Urinary bladder (tissue), 4 donors: ENCODE measurements at places on chromosomes 5 and 9.

DNA sequence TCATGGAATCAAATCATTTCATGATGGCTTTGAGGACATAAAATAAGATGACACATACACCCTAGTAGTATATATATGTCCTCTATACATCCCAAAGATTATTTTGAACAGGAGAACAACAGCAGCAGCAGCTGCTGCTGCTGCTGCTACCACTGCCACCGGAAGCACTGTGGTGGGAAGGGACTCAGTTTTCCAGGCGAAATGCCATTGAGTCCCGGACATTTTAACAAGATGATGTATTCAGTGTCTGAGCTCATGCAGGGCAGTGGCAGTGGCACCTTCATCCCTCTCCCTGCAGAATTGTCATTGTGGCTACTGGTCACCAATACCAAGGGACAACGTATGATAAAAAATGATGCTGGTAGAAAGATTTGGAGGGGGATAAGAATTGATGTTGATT is 151.3 kb downstream of the CHSY3 start:
- no peak for DNase-seq

- no peak for DNase-seq
These were observed 174.8 kb downstream of the SLF1 start for GRCh38 chr5:94793113-94793815.

- DNase-seq: no peak
These were observed 118.4 kb downstream of the GDNF start for GRCh38 chr5:37721447-37721871.

DNA sequence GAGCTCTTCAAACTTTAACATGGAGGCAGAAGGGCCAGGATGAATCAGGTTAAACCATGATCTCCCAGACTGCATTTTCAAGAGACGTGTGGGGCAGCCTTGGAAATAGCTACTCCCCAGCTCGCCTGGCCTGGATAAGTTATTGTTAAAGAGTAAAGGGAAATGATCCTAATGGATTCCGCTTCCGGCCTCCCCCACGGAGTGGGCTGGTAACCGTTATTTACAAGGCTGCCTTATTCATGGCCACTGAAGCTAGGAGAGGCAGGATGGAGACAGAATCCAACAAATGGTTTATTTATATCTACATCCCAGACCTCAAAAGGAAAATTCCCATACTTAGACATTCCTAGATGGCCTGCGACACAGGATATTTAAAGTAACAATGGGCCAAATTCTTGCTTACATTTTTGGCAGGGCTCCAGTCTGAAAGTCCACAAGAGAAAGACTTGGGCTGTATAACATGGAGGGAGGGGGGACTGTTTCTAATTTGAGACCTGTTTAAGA is 27.9 kb downstream of the SPRY4 start:
- no peak for DNase-seq

DNA sequence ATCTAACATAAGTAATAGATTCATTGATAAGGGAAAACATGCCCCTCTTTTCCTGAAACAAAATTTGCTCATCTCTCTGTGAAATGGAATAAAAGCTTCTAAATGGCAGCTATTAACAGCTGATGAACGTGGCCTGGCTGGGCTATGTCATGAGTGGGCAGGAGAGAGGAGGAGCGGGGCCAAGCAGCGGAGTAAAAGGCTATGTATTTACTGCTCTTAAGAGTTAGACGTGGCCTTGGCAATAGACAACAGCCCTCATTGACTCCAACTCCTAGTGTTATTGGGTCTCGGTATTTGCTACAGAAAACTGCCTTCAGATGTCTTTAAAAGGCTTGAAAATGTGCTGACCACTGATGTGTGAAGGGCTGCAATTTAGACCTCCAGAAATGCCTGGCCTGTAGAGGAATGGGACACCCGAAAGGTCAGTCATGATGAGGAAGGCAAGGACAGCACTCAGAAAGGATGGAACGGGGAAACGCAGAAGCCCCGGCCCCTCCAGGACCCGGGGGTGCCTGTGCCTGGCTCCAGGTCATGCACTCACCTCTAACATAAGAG is 116.8 kb downstream of the PDZD2 start:
- no peak for DNase-seq

DNA sequence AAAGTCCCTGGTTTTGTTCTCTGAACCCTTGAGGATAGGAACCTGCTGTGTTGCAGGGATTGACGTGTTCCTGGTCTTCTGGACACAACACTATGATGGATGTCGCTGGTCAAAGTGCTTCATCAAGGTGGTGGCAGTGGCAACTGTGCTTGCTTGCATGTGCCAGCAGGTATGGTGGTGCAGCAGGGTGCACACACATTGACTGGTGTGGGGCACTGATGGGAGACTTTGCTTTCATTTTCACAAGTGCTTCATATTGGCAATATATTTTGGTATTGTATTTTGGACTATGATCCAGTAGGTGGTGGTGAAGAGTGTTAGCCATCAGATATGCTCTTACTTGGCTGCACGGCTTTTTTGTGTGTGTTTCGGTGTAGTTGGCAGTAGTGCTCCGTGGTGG is 479.8 kb upstream of the CTNND2 start:
- DNase-seq: no peak

DNA sequence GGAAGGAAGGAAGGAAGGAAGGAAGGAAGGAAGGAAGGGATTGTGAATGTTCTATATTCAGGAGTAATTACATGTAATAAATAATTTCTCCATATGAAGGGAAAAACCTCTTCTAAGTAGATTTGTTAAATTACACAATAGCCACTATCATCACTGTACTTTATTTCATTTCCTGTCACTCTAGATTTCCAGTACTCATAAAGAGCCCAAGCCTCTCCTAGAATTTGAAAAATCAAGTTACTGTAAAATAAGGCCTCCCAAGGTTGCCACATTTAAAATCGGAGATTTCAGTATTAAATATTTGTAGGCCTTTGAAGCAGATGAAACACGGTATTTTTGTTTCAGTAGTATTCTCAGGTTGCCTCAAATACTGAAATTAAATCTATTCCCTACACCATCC is 499.0 kb downstream of the CDH10 start:
- DNase-seq: no peak

DNA sequence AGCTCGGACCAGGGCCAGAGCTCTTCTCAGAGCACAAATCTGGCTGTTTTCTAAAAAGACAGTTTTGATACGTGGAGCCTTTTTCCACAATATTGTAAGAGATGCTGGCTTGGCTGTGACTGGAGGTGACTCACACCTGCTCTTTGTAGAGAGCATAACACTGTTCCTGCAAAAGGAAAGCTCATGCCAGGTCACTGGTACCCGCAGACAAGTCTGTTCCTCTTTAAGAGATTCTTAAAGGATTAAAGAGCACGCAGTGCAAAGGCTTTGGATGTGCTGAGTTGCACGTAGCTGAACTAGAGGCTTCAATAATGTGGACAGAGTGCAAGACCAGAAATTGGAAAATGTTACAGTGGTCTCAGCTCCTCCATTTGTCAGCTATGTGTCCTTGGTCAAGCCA is 19.0 kb downstream of the ACTL7B start:
- DNase-seq: no peak

DNA sequence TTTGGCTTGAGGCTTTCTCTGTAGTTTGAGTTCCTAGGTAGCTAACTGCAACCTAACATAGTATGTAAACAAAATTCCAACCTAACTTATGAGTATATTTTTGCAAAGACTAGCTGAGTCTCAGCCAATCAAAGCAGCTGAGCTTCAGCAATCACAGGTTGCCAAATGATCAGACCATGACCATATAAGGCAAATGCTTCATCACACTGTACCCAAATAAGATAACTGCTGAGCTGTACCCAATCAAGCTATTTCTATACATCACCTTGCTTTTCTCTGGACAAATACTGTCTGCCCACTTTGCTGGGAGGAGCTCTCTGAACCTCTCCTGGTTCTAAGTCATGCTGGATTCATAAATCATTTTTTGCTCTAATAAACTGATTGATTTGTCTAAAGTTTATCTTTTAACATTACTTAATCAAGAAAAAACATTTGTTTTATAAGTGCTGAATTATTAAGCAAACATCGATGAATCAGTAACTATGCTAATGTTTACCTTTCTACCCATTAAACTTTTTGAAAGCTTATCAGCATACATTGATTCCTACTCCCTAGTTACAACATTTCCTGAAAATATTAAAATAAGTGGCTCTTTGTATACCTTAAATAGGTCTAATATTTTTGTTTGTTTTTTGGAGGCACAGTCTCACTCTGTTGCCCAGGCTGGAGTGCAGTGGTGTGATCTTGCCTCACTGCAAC is 129.7 kb upstream of the PCA3 start:
- no peak for DNase-seq

GRCh38 chr5:5979377-5979760 is 399.0 kb downstream of the MED10 start:
- DNase-seq: peak; percentile 2

DNA sequence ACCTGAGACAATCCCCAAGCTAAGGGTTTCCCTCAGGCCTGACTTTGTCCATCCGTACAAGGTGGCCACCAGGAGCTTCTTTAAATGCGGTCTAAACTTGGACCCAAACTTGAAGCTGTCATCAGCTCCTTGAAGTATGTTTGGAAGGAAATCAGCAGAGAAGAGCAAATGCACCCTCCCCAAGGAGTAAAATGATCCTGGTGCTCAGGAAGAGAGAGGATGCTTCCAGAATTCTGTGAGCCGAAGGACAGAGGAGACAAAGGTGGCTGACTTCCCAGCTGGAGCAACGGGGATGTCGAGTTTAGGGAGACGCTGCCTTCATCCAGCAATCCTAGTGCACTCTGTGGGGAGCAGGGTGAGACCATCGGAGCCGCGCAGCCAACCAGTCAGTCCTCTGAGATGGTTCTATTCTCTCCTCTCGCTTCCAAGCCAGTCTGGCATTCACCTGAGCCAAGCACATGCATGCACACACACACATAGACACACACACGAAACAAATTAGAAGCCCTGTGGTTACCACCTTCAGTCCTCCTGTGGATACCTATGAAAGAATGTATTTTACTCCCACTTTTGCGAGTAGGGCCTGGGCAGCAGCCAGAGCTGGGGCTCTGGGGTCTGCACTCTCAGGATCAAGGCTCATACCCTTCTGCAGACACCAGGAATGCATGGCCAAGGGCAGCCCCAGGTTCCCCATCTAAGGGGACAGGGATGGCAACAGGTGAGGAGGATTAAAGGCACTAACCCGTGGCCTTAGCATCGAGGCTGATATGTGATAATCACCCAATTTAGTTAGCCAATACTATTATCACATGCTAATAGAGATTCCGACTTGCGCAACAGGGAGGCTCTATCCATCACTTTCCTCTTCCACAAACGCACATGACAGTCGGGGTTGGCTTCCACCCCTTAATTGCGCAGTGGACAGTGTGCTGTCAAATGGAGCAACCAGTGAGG is 75.8 kb downstream of the GTF3C4 start:
- no peak for DNase-seq

DNA sequence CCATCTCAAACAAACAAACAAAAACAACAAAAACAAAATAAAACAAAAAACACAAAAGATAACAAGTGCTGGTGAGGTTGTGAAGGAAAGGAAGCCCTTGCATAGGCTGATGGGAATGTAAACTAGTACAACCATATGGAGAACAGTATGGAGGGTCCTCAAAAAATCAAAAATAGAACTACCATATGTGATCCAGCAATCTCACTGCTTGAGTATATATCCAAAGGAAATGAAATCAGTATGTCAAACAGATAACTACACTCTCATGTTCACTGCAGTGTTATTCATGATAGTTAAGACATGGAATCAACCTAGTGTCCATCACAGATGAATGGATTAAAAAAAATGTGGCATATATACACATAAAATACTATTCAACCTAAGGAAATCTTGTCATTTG is 395.7 kb upstream of the SLC24A2 start:
- DNase-seq: no peak

DNA sequence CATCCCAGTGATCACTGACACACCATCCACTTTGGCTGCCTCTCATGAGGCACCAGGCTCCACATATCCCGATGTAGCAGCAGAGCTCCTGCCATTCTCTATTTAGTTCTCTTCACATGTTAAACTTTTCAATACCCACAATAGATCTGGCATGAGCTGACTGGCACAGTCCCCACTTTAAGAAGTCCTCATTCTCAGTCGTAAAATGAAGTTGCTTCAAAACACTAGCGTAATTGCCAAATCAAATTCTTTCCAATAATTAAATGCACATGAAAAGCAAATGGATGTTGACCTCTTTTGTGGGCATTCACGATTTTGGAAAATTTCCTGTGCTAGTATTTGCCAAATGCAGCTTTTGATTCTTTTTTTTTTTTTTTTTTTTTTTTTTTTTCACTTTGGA is 32.4 kb downstream of the HAPLN1 start:
- DNase-seq: no peak

DNA sequence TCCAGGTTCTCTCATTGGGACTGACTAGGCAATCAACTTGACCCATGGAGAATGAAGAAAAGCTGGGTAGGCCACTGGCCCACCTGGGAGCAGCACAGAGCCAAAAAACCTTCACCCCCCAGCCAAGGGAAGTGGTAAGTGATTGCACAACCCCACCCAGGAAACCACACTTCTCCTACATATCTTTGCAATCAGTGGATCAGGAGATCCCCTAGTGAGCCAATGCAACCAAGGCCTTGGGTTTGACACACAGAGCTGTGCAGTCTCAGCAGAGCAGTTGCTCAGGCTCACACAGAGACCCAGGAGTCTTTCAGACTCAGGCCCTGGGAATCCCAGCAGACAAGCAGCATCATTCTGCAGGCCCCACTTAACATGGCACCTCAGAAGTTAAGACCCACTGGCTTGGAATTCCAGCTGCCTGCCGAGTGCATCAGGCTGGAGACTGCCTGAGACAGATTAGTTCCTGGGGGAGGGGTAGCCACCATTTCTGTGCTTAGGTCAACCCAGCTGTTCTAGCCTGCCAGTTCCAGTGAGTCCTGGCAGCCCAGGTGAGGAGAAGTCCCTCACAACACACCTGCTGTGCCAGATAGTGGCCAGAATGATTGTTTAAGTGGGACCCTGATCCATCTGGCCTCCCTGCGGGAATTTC is 136.4 kb downstream of the SAXO1 start:
- DNase-seq: no peak

GRCh38 chr9:100084734-100085133 is 14.1 kb downstream of the ERP44 start:
- DNase-seq: no peak

DNA sequence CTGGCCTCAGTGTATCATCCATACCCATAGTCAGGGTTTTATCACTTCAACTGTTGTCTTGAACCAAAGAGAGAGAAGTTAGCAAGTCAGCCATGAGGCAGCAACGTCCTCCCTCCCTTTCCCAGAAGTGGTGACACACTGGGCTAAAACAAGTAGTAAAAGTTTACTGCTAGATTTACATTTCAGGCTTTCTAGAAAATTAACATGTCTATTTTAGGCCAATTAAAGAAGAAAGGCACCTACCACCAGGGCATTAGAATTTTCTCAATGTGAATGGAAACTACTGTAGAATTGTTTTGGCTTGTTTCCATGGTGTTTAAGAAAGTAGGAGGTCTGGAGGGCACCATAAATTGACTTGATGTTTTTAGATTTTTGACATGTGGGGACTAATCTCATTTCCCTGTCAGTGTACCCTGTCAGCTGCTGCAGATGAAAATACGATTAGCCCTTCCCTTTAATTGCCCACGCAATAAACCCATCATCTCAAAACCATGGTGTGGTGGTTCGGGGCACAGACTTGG is 121.8 kb upstream of the ELL2 start:
- DNase-seq: peak; percentile 26

GRCh38 chr5:68110264-68110663 is 105.3 kb upstream of the PIK3R1 start:
- no peak for DNase-seq
